ENCODE measurements at places on chromosomes 3 and 15.
A peak's percentile ranks its signal among the peaks of the same experiment; 100 is the strongest.

DNA sequence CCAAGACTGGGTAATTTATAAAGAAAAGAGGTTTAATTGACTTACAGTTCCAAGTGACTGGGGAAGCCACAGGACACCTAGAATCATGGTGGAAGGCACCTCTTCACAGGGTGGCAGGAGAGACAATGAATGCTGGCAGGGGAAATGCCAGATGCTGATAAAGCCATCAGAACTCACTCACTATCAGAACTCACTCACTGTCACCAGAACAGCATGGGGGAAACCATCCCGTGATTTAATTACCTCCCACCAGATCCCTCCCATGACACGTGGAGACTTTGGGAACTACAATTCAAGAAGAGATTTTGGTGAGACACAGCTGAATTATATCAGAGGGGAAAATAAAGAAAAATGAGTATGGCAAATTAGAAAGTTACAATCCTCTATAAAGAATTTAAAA is 310.9 kb downstream of the BCHE start:
- no peak for DNase-seq

DNA sequence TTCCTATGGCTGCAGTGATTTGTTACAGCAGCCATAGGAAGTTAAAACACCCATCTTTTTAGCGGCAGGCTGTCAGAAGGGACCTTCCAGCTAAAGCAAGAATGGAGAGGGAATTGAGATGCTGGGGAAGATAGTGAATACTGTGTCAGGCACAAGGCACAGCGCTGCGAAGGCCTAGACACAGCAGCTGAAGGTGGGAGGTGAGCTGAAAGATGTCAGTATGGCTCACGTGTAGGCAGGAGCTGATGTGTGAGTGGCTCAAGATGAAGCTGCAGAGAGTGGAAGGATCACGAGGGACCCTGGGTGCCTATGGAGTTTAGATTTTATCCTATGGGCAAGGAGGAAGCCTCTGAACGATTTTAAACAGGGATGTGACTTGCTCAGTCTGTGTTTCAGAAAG is 44.3 kb downstream of the NMNAT3 start:
- no peak for DNase-seq

DNA sequence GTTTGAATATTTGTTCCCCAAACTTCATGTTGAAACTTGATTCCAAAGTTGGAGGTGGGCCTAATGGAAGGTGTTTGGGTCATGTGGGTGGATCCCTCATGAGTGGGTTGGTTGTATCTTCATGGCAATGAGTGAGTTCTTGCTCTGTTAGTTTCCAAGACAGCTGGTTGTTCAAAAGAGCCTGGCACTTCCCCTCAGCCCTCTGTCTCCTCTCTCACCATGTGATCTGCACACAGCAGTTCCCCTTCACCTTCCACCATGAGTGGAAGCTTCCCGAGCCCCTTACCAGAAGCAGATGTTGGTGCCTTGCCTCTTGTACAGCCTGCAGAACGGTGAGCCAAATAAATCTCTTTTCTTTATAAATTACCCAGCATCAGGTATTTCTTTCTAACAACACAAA is 327.1 kb upstream of the SLCO3A1 start:
- no peak for DNase-seq

- DNase-seq, result no peak
These were observed 18.4 kb upstream of the ZBTB47 start for GRCh38 chr3:42635111-42635510.

DNA sequence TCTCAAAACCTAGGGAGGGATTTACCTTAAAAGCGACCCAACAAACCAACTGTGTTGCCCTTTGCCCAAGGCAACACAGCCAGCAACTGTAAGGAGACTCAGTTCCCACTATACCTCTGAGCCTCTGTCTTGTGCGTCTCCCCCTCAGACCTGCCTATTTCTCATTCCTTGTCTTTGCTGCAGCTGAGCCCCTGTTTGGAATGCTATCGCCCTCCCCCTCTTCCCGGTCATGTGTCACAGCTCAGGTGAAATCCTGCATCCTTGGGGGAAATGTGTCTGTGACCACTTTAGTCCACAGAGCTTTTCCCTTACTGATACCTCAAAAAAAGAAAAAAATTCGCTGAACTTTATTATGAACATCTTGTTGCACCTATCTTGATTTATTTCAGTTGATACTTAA is 52.0 kb upstream of the LRIG1 start:
- no peak for DNase-seq

GRCh38 chr15:99409097-99409473 is 156.7 kb upstream of the MEF2A start:
- DNase-seq, result no peak

- peak; percentile 69 for DNase-seq
These were observed 47.5 kb downstream of the RAB11A start for GRCh38 chr15:65916664-65917406.

- no peak for DNase-seq
These were observed 126.0 kb upstream of the ANKRD28 start for GRCh38 chr3:15923640-15924405.
